Bone marrow (tissue), 2 donors: ENCODE measurements at places on chromosomes 7 and 10.
A peak's percentile ranks its signal among the peaks of the same experiment; 100 is the strongest.

GRCh38 chr7:106057962-106058927 is 53.9 kb downstream of the SYPL1 start:
- no peak for DNase-seq

- no peak for DNase-seq
These were observed 539 bp upstream of the MKLN1 start for GRCh38 chr7:131327049-131327625.

DNA sequence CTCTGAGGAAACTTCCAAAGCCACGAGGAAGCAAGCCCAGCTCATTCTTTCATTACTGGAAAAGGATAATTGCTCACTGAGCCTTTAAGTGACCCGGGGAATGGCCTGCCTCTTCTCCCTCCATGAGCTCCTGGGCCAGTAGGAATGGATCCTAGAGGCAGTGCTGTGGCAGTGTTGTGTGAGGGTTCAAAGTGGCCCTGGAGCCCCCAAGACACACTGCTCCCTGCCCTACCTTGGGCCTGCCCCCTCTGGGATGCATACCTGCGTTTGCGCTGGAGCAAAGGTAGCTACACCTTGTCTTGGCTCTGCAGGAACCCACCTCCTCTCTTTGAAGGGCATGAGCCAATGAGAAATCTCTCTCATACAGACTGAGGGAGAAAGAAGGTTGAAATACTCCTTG is 115.8 kb upstream of the ANLN start:
- no peak for DNase-seq

DNA sequence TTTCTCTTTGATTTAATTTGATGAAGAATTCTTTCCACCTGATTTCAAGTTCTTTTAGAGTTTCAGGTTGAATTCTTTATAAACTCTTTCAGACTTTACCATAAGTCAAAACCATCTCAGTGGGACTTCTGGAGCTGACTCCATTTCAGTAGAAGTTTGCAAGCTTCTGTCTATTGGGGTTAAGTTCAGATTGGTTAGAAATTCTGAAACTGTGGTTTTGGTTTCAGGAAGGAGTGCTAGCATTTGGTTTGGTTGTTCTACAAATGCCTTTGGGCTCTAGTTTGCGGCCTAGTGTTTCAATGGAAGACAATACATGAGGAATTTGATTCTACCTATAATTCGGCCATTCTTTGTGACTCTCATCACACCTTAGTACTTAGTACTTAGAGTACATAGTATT is 176.8 kb upstream of the RHOBTB1 start:
- no peak for DNase-seq

DNA sequence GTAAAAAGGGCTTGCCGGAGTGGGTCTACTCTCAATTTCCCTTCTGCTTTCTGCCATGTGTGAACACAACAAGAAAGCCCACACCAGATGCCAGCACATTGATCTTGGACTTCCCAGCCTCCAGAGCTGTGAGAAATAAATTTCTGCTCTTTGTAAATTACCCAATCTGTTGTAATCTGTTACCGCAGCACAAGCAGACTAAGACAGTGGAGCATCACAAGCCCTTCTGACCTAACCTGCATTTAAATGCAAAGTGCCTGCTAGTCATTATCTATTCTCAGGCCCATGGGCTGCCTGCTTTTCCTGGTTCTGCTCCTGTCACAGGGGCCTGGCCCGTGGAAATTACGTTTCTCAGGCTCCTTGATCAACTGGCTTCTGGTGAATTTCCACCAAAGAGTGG is 199.3 kb upstream of the AUTS2 start:
- no peak for DNase-seq

GRCh38 chr10:114181971-114182370 is 2.8 kb downstream of the TDRD1 start:
- DNase-seq: no peak

DNA sequence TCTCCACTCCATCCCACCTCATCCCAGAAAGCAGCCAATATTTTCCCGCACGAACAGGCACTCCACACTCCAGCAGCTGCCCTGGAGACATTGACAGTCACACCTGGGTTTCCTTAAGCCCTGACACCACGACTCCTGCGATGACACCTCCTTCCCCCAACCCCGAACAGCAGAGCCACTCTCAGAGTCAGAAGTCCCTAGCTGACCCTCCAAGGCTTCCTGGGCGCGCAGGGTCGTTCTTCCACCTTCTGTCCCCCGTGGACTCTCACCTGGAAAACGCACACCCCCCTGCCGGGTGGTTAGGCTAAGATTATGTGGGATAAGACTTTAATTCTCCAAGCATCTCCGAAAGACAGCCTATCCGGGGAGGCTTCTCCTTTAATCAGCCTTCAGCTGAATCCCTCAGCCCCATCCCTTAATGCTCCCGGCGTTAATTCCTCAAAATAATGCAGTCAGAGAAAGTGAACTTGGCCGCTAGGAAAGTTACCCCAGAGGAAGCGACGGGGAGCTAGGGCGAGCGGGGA is 1.1 kb downstream of the DENND11 start:
- DNase-seq: no peak

GRCh38 chr10:96491303-96491702 is 22.4 kb downstream of the TLL2 start:
- no peak for DNase-seq

DNA sequence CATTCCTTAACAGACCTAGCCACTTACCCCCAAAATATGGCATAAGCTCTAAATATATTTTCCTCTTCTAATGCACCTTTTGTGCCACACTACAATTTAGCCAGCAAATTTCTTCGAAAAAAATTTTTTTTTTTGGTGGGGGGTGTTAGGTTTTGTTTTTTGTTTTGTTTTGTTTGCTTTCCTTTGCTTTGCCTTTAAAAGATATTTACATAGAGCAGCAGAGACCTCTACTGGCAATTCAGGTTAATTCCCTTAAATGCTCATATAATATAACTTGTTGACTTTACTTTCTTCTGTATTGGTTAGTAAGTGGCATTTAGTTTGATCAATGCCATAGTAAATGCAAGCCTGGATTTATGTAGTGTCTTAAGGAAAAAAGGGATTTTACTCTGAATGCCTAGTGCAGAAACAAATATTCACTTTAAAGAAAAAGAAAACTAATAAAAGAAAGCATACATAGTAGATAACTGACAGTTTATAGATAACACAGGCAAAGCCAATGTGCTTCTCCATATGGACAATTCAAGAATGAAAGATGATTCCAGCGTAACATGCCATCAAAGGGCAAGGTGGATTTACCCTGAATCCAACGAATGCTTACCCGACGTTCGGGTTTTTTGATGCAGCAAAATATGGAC is 1250.6 kb downstream of the GATA3 start:
- DNase-seq: no peak

- no peak for DNase-seq
These were observed at the start of gene FLNC for GRCh38 chr7:128830231-128831177. Gene FLNC, plus strand, starts transcription at chr7:128830406. Its CDS starts 232 bp downstream, at chr7:128830638.

GRCh38 chr10:61779950-61780659 is 117.4 kb downstream of the CABCOCO1 start:
- DNase-seq: peak; percentile 55

GRCh38 chr10:30536578-30536977 is 93.0 kb downstream of the LYZL2 start:
- DNase-seq: no peak

GRCh38 chr7:127976738-127977120 is 54.5 kb downstream of the LRRC4 start:
- no peak for DNase-seq

DNA sequence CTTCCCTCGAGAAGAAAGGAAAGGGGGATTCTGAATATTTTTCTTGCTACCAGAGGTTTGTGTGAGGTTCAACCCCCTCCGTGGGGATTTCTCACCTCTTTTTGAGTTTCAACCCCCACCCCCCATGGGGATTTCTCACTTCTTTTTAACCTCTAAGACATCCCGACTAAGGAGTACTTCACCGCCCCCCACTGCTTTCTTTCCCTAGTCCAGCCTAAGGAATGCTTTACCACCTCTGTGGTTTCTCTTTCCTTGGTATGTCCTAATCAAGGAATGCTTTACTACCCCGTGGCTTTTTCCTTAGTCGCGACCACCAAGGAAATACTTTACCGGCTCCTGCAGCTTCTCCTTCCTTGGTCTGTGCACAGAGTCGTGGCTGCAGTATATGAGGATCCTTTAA is 149.4 kb downstream of the LYZL1 start:
- no peak for DNase-seq

GRCh38 chr7:6271060-6271658 is 1.3 kb downstream of the CYTH3 start:
- DNase-seq: no peak

- DNase-seq: no peak
These were observed 21.0 kb downstream of the LRRC17 start for GRCh38 chr7:102933763-102934162.

DNA sequence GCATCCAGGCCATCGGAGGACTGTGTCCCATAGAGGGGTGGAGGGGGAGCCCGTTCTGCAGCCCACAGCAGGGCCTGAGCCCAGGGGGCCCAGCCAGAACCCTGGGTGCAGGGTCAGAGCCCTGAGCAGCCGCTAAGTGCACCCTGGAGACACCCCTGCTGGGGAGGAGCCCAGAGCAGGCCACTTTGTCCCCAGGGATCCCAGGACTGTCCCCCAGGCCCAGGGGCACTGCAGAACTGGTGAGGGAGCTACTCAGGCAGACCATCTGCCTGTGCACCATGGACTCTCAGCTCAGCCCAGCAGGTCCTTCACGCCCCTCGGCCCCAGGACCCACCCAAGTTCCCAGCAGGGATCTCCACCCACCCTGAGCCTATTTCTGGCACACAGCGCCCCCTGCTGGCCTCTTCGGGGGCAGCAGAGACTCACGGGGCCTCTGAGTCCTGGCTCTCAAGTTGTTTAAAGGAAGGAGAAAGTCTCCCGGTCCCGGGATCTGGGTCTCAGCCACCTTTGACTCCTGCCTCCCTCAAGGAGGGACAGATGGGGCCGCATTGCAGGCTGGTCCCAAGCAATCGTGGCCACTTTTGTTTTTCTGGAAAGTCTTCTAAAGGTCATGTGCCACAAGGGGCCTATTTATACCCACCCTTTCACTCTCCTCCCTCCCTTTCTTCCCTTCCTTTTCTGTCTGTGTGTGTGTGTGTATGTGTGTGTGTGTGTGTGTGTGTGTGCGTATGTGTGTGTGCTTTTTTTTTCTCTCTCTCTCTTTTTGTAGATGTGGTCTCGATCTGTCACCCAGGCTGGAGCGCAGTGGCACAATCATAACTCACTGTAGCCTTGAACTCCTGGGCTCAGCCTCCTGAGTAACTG is 90.3 kb downstream of the MYL10 start:
- peak; percentile 28 for DNase-seq

DNA sequence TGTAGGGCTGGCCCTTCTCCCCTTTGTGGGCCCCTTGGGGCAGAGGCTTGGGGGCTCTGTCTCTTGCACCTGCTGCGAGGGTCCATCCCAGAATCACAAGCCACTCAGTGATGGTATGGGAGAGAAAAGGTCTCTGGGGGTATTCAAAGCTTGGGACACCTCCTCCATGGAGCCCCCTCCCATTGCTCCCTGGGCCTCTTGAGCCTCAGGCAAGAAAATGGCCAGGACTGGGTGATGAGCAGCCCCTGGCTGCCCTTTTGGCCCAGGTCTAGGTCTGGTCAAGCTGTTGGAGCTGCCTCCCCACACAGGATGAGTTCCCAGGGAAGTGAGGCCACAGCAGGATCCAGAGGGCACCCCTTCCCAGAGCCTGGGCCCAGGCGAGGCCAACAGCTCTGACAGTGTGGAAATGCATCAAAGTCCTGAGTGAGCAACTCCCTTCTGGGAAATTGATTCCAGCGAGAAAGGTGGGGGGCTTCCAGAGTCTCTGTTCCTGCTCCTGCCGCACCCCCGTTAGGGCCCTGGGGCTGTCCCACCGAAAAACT is 3.4 kb upstream of the MYL7 start:
- DNase-seq: no peak

DNA sequence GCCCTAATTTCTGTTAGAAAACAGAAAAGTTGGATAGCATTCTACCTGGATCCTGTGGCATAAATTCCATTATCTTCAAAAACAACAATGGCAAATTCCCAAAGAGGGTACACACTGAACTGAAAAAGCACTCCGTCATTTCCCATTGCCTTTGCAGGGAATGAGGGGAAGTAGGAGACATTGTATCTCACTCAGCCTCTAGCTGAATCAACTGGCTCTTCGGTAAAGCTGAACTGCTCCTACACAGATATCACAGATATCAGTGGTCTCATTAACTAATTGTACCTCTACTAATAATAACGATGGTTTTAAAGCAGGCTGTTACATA is 64.2 kb upstream of the PRKAR2B start:
- no peak for DNase-seq
